ENCODE measurements at places on chromosomes 7 and 10. TPM values are rescaled to one million over a fixed set of nuclear protein-coding genes. Genes with fewer than 3 reads are reported as not detected.
A peak's percentile ranks its signal among the peaks of the same experiment; 100 is the strongest.

DNA sequence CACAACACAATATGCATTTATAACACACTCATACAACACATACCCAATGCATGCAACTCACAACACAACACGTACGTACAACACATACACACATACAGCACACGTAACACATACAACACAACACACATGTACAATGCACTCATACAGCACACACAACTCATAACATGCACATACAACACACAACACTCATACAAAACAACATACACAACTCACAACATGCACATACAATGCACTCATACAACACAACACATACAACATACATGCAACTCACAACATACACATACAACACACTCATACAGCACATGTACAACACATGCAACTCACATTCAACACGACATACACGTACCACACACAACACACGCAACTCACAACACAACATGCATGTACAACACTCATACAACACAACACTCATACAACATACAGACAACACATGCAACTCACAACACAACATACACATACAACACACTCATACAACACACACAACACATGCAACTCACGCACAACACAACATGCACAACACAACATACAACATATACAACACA lies 21.8 kb downstream of the DIP2C start:
- peaks cover 5% of the 10 kb centered on the region for H3K4me1 ChIP-seq
- no peak overlapping the region for H3K4me3 ChIP-seq
- no peak for DNase-seq
- H3K27me3 ChIP-seq = no peaks in the 10 kb centered on the region

GRCh38 chr7:90610105-90610504 lies 14.0 kb downstream of the CDK14 start:
- DNase-seq = no peak
- H3K4me1 ChIP-seq = no peaks in the 10 kb centered on the region
- peak overlapping the region; percentile 14 for H3K27ac ChIP-seq
- no peaks in the 10 kb centered on the region for H3K27me3 ChIP-seq
- no peak overlapping the region for H3K4me3 ChIP-seq
- no peaks in the 10 kb centered on the region for H3K36me3 ChIP-seq

Gene ANKRD30A
- not detected for total RNA-seq

Gene GLI3
- total RNA-seq = 18.4 TPM

Measured in lung (tissue), 17 donors.